Tracheal epithelial cell (primary cell): ENCODE measurements at places on chromosomes 12 and 14. TPM values are rescaled to one million over a fixed set of nuclear protein-coding genes. Genes with fewer than 3 reads are reported as not detected.

Gene ITGA5
- 111 and 332 TPM in 2 replicates for total RNA-seq

Gene BLOC1S1
- total RNA-seq = 34.5 and 34.7 TPM in 2 replicates

Gene IFI27L1
- 7.7 and 8.9 TPM in 2 replicates for total RNA-seq

Gene B4GALNT3
- total RNA-seq = 5.5 and 10.6 TPM in 2 replicates

Gene PIWIL1
- not detected in 2 replicates for total RNA-seq

Gene SERPINA1
- 1.1 and 10.6 TPM in 2 replicates for total RNA-seq

Gene CHGA
- total RNA-seq = not detected in 2 replicates

Gene GDF3
- not detected in 2 replicates for total RNA-seq

Gene KRT6A
- 10,133 and 10,410 TPM in 2 replicates for total RNA-seq

Gene DPY19L2
- total RNA-seq = under 0.01 and 1.7 TPM in 2 replicates

Gene MDGA2
- not detected in 2 replicates for total RNA-seq

Gene EML1
- total RNA-seq = 1.5 and 11.3 TPM in 2 replicates

Gene RSRC2
- total RNA-seq = 20.2 and 25.5 TPM in 2 replicates

Gene KRT6C
- total RNA-seq = 22.0 and 155 TPM in 2 replicates

Gene GUCY2C
- total RNA-seq = not detected in 2 replicates

Gene ASCL1
- total RNA-seq = not detected in 2 replicates

Gene BIN2
- not detected in 2 replicates for total RNA-seq

Gene CLEC2A
- total RNA-seq = not detected in 2 replicates

Gene PKP2
- total RNA-seq = 59.0 and 61.4 TPM in 2 replicates

Gene HCAR2
- 3.6 and 6.5 TPM in 2 replicates for total RNA-seq

Gene SOAT2
- not detected in 2 replicates for total RNA-seq

Gene SMCO2
- 0.43 and 0.48 TPM in 2 replicates for total RNA-seq

Gene CPM
- total RNA-seq = 7.5 and 19.8 TPM in 2 replicates

Gene MAP1LC3B2
- total RNA-seq = 0.43 and 0.48 TPM in 2 replicates

Gene NPAS3
- under 0.01 and 0.24 TPM in 2 replicates for total RNA-seq

Gene PTCSC3
- not detected in 2 replicates for total RNA-seq

Gene C2CD5
- 7.2 and 22.2 TPM in 2 replicates for total RNA-seq

Gene DENND5B
- total RNA-seq = 3.6 and 4.5 TPM in 2 replicates

Gene OTOGL
- not detected in 2 replicates for total RNA-seq

Gene SLC10A1
- not detected in 2 replicates for total RNA-seq

Gene PLXNC1
- total RNA-seq = under 0.01 and 0.48 TPM in 2 replicates

Gene PROX2
- total RNA-seq = under 0.01 TPM in 1 of 2 replicates, not detected in the other

Gene ATL1
- 1.1 and 4.6 TPM in 2 replicates for total RNA-seq

Gene NRL
- 0.96 and 1.9 TPM in 2 replicates for total RNA-seq

Gene MYF5
- not detected in 2 replicates for total RNA-seq

Gene NAA30
- total RNA-seq = 16.8 and 19.0 TPM in 2 replicates

Gene KERA
- total RNA-seq = not detected in 2 replicates

Gene EFS
- 6.3 and 7.7 TPM in 2 replicates for total RNA-seq

Gene CIROP
- not detected in 2 replicates for total RNA-seq

Gene SCN8A
- total RNA-seq = 0.48 and 0.64 TPM in 2 replicates

Gene OR6C2
- total RNA-seq = not detected in 2 replicates

Gene BEST3
- under 0.01 TPM in 1 of 2 replicates, not detected in the other for total RNA-seq

Gene RERG
- 0.64 TPM in 1 of 2 replicates, not detected in the other for total RNA-seq

Gene KLRF1
- total RNA-seq = 0.48 TPM in 1 of 2 replicates, not detected in the other

Gene P2RX2
- not detected in 2 replicates for total RNA-seq

Gene DAO
- not detected in 2 replicates for total RNA-seq

Gene ZC2HC1C
- 0.24 and 0.64 TPM in 2 replicates for total RNA-seq

Gene PTGER2
- 2.4 TPM in 1 of 2 replicates, not detected in the other for total RNA-seq

Gene ANO2
- total RNA-seq = 0.85 TPM in 1 of 2 replicates, not detected in the other

Gene SMIM41
- not detected in 2 replicates for total RNA-seq
